CD4-positive, alpha-beta T cell treated with Interleukin-10 for 1 hour (primary cell): ENCODE measurements at places on chromosomes 16 and 17.
A peak's percentile ranks its signal among the peaks of the same experiment; 100 is the strongest.

- DNase-seq: no peak
Measured at GRCh38 chr16:18800775-18801144, 589 bp downstream of the ARL6IP1 start.

DNA sequence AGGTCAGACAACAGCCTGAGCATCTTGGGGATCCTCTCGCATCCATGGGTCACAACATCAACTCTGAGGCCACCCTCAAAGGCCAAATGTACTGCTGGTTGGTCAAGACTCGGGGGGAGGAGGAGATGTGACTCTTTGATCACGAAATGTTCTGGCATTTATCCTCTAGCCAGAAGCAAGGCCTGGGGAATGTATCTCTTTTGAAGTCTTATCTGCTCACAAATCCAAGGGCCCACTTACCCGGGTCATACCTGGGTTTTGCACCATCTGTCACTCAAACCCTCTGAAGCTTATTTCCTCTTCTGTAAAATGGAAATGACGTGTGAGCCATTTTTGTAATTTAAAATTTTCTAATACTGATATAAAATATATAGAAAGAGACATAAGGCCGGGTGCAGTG, 13.2 kb downstream of the CA7 start:
- DNase-seq: no peak

- DNase-seq: no peak
Measured at GRCh38 chr17:70613681-70614080, 444.3 kb downstream of the KCNJ2 start.

DNA sequence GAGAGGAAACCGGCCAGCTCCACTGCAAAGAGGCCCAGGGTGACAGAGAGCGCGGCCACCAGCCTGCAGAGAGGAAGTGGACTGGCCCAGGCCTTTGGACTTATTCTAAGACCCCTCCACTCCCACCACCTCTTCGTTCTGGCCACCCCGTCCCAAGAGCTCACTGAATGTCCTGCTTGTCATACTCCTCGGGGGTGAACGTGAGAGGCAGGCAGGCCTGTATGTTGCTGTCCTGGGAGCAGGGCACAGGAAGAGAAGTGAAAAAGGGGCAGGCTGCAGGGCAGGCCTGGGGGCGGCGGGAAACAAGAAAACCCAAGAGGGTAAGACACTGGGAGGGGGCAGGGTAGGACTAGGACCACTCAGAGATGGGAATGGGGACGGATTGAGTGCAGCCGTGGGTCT, 384 bp downstream of the TMEM107 start:
- no peak for DNase-seq

GRCh38 chr17:68950725-68951124, 4.5 kb downstream of the ABCA8 start:
- DNase-seq: no peak

- no peak for DNase-seq
Measured at GRCh38 chr17:33151565-33151964, 141.5 kb downstream of the ASIC2 start.

DNA sequence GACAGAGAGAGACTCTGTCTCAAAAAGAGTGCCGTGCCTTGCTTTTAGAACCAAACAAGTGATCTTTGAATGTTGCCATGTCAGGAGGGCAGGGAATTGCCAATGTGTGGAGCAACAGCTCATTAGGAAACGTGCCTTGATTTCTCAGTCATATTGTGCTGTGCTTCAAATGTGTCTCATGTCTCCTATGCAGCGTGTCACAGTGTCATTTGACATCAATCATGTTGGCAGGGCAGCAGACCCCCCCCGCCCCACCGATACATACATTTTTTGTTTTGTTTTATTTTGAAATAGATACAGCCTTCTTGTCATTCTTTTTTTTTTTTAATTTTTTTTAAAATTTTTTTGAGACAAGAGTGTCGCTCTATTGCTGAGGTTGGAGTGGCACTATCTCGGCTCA, 22.1 kb downstream of the MRC2 start:
- DNase-seq: no peak

GRCh38 chr16:89458967-89459366, 31.4 kb downstream of the ANKRD11 start:
- no peak for DNase-seq

DNA sequence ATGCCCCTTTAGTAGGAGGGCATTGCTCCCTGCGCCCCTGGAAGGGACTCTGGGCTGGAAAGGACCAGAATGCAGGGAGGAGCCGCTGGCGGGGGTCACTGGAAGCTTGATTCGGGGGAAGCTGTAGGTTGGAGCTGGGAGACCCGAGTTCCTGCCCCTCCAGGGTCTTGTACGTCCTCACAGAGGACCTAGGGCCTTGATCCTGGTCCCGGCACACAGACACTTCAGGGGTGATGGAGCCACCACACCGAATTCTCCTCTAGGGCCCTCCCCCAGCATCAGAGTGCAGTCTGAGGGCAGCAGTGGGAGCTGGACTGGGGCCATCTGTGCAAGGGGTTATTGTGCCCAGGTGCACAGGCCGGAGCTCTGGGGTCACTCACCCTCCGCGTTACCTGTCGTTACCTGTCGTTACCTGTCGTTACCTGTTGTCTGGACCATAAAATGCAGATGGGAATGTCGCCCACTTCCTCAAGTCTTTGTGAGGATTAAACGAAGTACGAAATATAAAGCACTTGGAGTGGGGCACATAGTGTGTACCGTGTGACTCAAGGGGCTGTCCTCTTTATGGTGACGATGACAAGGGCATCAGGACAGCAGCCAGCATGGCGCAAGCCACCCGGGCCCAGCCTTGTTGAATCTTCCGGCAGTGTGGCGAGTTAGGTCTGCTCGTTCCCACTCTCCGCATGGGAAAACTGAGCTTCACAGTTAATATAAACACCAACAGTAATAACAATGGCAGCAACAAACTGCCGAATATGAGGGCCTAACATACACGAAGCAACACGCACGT, 48.6 kb downstream of the CMIP start:
- DNase-seq: no peak

- no peak for DNase-seq
Measured at GRCh38 chr17:50583641-50584040, 23.1 kb downstream of the CACNA1G start.

GRCh38 chr16:27238016-27238587, 30.5 kb downstream of the NSMCE1 start:
- peak; percentile 39 for DNase-seq

GRCh38 chr17:75287221-75287620, 2.0 kb downstream of the SLC25A19 start:
- no peak for DNase-seq

DNA sequence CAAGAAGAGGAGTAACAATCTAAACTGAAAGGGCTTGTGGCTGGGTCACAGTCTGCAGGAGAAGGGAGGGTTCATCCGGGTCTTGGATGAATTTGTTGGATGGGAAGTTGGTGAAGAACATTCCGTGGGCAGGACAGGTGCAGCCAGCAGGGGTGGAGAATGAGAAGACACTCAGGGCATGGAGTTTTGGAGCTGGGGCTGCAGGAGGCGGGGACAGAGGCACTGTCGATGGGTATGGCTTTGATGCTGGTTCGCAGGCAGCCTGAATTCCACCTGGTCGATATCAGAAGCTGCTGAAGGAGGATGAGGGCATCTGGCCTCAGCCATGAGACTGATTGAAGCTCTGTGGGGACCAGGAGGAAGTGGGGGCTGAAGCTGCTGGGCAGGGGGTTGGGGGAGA, 36.1 kb upstream of the CBFA2T3 start:
- DNase-seq: no peak

- peak; percentile 86 for DNase-seq
Measured at GRCh38 chr16:66516808-66517585, 32.9 kb downstream of the TK2 start.

DNA sequence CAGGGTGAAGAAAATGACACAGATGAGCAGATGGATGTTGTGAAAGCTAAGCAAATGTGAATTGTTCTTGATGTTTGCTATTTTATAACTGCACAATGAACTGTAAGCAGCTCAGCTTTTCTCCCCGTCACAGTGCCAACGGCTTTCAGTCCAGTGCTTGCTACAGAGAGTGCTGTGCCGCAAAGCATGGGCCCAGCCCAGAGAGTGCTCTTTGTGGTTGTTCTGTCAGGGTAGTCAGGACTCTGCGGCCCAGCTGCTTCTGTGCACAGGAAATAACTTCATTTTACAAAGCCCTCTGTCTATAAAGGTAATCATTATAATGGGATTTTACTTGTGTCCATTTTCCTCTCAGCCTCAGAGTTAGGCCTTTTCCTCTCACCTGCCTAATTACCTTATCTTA, 39.1 kb downstream of the CDRT15 start:
- DNase-seq: peak; percentile 54

DNA sequence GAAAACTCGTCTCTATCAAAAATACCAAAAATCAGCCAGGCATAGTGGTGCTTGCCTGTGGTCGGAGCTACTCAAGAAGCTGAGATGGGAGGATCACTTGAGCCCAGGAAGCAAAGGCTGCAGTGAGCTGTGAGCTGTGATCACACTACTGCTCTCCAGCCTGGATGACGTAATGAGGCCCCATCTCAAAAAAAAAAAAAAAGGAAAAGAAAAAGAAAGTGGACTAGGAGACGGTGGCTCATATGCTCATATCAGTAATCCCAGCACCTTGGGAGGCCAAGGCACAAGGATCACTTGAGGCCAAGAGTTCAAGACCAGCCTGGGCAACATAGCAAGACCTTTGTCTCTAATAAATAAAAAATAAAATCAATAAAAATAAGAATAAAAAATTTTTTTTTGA, 8.8 kb upstream of the SUMO2 start:
- DNase-seq: no peak

GRCh38 chr17:30927756-30928155, 6.0 kb downstream of the ADAP2 start:
- no peak for DNase-seq

DNA sequence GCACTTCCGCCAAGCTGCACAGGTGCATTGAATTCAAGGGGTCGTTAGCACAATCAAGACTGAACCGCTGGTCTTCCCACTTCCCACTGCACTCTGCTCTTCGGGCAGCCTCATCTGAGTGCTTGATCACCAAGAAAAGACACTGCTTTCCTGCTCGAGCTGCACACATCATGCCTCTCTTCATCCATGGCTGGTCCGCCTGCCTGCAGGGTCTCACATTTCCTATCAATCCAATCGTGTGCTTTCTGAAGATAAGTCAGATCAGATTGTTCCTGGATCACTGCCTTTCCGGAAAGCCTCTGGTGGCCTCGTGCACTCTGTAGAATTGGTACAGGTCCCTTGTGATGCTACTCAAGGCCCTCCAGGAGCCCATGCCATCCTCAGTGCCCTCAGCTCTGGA, 30.8 kb upstream of the HSBP1 start:
- DNase-seq: no peak

GRCh38 chr17:59355702-59356325, 24.4 kb downstream of the YPEL2 start:
- no peak for DNase-seq

DNA sequence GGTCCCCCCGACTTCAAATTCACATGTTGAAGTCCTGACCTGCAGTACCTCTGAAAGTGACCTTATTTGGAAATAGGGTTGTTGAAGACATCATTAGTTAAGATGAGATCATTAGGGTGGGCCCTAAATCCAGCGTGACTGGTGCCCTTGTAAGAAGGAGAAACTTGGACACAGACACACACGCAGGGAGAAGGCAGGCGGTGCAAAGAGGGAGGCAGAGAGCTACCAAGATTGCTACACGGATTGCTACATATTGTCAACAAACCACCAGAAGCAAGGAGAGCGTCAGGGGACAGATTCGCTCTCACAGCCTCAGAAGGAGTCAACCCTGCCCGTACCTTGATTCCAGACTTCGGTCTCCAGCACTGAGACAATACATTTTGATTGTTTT, 6.8 kb upstream of the WBP2 start:
- no peak for DNase-seq

DNA sequence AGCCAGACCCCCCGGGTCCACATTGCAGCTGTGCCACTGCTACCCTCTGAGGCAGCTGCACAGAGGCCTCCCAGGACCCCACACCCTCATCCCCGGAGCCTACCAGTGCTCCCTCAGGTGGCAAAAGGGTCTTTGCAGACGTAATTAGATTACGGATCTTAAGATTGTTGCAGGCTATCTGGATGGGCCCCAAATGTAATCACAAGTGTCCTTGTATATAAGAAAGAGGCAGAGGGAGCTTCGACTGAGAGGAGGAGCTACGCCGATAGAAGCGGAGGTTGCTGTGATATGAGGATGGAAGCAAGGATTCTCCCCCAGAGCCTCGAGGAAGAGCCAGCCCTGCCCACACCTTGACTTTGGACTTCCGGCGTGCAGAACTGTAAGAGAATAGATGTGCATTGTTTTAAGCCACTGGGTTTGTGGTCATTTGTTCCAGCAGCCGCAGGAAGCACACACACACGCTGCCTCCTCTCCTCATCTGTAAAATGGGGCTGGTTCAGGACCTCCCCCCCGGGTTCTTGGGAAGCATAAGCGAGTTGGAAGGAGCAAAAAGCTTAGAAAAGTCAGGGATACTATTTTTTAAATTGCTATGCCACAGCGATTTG, 10.5 kb upstream of the RAI1 start:
- DNase-seq: no peak

DNA sequence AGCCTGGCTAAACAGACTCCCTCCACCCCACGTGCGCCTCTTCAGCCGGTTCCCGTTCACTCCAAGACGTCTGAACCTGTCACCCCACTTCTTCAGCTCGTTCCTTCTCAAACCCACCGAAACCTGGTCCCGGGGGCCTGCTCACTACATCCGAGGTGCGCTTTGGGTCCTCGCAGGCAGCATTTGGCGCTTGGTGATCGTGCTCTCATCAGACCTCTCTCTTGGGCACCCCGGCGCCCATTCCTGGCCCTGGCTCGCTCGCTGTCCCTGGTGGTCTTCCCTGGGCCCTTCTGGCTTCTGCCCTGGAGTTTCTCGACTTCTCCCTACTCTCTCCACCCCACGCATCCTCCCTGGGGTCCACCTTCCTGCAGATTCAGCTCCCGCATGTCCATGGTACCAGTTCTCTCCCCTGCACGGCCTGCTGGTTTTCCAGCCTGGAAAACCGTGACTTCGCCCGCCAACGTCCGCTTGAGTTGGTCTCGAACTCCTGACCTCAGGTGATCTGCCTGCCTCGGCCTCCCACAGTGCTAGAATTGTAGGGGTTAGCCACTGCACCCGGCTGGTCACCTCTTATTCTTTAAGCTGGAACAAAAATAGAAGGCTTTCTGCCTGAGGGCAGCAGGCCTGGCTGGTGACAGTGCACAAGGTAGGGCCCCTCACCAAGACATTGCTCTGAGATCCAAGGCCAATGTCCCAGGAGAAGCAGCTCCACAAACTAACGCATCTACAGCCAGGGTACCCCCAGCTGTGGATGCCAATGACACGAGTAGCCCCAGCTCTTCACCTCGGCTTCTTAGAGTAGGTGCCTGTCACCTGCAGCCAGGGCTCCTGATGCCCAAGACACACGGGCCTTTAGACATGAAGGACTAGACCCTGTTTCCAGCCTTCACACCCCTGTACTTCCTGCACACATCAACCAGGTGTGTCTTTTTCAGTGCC, 1.1 kb upstream of the MEAK7 start:
- no peak for DNase-seq

GRCh38 chr17:40075201-40075941, 12.6 kb downstream of the THRA start:
- DNase-seq: peak; percentile 81

- no peak for DNase-seq
Measured at GRCh38 chr17:65362826-65363225, 198.6 kb downstream of the AXIN2 start.

GRCh38 chr16:48597563-48598387, 12.2 kb downstream of the N4BP1 start:
- DNase-seq: no peak
